Stimulated activated CD4-positive, alpha-beta T cell treated with anti-CD3 and anti-CD28 coated beads, Interleukin-4, amount 100 ng/mL, for 24 hours (primary cell): ENCODE measurements at places on chromosomes 5 and 9.

DNA sequence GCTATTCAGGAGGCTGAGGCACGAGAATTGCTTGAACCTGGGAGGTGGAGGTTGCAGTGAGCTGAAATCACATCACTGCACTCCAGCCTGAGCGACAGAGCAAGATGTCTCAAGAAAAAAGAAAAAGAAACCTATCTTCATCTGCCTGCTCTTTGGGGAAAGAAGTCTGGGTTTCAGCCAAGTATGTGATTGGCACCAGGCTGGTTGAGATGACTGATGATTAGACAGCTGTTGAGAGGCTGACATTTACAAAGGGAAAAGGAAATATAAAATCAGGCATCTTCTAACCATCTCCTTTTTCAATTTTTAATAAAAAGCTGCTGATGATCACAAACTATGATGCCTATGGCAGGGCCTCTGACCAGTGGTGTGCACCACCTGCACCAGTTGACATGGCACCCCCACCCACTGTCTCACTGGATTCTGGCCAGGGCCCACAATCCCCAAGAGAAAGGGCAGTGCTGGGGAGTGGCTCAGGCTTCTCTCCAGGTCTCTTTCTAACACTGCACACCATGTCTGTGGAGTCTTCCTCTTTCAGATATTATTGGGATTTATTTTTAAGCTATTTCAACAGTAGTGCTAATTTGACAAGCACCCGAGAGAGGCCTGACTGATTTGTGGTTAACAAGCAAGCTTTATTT, 17.2 kb upstream of the C5orf15 start:
- no peak for DNase-seq

GRCh38 chr5:132470596-132470995, 20.0 kb downstream of the IRF1 start:
- DNase-seq = no peak

- DNase-seq = no peak
Measured at GRCh38 chr5:93191035-93191817, 389.8 kb downstream of the NR2F1-AS1 start.

DNA sequence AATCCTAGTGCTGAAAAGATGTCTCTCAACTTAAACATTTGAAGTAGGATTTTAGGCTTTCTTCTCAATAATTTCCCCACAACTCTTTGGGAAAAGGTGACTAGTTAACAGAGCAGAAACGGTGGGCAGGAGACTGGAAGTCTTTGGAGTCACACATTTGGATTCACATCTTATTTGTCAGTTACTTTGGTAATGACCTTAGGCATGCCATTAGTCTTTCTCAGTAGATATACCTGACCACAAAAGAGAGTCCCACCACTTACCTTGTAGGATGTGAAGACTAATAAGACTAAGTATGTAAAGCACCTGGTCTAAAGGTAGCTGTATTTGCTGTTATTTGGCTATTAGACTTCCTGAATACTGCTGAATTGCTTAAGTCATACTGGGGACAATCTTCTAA, 35.4 kb downstream of the DAP start:
- DNase-seq = no peak

- DNase-seq = no peak
Measured at GRCh38 chr5:67059744-67060490, 136.7 kb downstream of the CD180 start.

DNA sequence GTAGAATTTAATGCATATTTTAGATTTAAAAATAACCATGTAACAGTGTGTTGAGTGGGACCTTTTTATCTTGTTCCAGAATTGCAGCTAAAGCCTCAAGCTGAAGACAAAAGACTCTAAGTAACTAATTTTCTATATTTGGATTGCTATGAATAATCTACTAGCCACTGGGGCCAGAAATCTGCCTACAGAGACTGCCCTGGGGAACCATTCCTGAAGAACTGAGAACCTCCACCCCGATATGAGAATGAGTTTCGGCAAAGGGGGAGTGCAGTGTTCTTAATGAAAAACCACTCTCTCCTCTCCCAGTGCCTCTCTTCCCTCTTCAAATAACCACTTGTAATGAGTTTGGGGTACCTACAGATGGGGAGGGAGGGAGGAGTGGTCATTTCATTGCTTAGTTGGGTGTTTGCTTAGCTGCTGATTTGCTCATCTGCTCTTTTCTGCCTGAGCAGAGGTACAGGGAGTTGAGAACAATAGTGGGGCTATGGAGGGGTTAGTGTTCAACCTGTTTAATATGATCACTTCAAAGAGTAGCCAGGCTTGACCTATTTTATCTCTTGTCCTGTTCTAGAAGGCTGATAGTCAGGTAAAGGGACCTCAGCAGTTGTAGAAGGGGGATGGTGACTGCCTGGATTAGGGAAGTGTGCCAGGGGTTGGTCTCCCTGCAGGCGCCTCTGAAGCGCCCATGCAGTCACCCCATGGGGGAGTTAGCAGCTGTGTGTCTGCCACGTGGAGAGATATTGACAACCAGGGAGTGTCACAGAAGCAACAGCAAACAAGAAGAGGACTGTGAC, 47.7 kb downstream of the ATG10 start:
- no peak for DNase-seq

GRCh38 chr5:18944771-18945170, 1043.2 kb downstream of the CDH18 start:
- no peak for DNase-seq

DNA sequence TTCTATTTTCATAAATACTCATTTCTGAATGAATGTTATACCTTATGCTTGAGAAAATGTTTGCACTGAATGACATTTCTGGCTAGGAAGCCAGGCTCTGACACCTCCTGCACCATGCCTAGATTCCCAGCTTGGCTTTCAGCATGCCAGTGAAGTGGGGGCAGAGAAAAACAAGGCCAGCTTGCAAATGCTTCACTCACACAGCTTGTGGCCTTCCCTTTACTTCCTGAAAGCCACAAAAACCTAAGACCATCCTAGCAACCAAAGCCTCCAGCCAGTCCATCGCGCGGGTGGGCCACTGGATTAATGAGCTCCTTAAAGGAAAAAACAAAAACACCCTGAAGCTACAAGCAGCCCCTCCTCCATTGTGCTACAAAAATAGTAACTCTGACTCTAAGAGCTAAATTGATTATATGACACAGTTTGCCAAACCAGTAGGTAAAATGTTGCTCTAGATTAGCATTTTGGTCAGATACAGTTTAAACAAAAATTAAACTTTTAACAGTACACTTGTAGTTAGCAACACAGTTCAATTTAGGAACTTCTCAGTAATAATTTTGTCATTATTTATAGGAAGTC, 159.9 kb downstream of the TSSK1B start:
- DNase-seq = no peak

GRCh38 chr9:4962085-4962484, 23.0 kb upstream of the JAK2 start:
- no peak for DNase-seq

- DNase-seq = no peak
Measured at GRCh38 chr5:113202746-113203716, 226.4 kb downstream of the DCP2 start.
